NCI-H1436 (cell line): ENCODE measurements at places on chromosomes 13 and 19.

DNA sequence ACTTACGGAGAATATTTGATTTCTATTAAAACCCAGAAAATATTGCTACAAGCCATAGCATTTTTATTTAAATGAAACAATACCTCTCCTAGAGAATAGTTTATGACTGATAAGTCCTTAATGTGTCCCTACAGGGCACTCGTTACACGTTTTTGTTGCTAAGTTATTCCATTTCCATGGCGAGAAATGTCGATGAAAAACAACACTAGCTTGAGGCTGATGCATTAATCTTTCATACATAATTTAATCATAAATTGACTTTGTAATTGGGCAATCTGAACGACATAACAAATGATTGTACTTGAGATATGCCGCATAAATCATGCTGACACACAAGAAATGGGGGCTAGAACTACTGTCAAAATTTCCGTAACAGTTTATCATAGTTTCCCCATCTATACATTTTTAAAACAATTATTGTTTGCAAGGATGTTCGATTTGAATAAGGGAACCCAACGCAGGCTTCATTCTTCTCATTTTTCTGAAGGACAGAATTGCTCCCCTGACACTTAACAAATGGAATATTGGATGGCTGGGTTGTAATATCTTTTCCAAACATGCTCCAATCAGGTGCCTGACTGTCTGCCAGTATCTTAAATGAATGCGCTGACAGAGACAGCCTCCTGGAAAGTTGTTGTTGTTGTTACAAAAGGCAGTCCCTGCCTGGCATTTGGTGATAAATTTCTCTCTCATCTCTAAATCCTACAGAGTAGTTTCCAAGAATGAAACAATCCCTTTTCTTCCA, 61.9 kb downstream of the FLT1 start:
- no peak for DNase-seq

GRCh38 chr19:42626181-42626580, 31.5 kb upstream of the CEACAM8 start:
- no peak for DNase-seq

DNA sequence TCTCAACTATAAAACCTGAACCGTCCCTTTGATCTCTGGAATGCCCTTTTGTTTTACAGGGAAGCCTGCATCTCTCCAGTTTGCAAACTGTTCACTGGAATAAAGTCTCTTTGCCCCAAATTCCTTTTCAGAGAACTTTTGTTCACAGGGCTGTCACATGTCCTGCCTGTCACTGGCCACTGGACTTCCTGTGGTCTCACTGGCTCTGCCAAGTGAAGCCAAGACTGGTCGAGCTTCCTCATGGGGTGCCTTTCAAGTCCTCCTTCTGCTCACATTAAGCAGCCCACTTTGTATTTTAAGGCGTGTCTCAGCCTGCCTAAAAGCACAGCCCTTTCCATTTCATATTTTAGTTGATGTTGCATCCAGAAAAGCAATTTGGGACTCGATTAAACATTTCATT, 215.7 kb downstream of the KATNAL1 start:
- no peak for DNase-seq

DNA sequence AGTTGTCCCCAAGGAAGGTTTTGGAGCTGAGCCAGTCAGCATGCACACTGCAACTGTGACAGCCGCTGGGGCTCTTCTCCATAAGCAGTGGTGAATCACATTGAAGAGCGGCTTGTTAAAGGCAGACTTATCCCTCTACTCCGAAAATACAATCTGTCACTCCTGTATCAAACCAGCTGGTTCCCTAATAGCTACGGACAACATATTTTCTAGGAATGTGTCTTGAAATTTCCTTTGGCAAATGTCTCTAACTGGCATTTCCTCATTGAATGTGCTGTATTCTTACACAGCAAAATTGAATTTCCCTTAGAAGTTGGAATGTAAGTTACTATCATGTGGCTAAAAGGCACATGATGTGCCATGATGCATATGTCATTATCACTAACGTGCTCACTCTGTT, 104.0 kb upstream of the GPR12 start:
- no peak for DNase-seq
